ENCODE measurements at places on chromosomes 1 and 21. TPM values are rescaled to one million over a fixed set of nuclear protein-coding genes. Genes with fewer than 3 reads are reported as not detected.

The LAD1 gene
- total RNA-seq: not detected

The FMO5 gene
- total RNA-seq: 1.9 TPM

DNA sequence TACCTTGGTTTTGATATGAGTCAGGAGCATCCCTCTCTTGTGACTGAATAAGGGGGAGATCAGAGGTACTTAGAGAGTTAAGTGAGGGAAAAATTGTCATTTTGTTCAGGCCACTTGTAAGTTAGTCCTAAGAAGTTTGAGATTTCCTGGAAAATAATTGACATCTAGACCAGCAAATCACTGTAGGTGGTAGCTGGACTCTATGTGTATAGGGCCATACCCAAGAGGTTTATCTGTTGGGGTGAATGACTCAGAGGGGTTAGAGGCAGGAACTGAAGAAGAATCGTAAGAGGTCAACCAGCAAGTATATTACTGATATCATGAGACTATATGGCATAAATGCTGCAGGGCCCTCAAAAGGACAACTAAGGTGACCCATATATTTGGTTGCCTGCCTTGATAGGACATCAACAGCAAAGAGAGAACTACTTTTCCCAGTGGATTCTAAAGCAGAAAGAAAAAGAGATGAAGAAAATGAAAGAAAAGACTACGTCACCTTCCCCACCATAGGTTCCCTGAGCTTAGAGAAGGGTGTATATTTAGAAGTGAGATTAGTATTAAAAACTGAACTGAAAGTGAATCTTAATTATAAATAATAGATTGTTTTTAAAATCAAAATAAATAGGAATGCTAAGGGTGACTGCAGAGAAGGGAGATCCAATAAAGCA is 8.0 kb upstream of the RNPC3 start:
- no peak for DNase-seq
- H3K27me3 ChIP-seq: no peaks in the 10 kb centered on the region
- peaks cover 9% of the 10 kb centered on the region for H3K4me1 ChIP-seq
- no peak overlapping the region for H3K27ac ChIP-seq
- H3K4me3 ChIP-seq: no peak overlapping the region
- peaks cover under 1% of the 10 kb centered on the region for H3K36me3 ChIP-seq

- H3K4me3 ChIP-seq: peak overlapping the region; percentile 72
- peaks cover 11% of the 10 kb centered on the region for H3K27me3 ChIP-seq
- peaks cover 4% of the 10 kb centered on the region for H3K36me3 ChIP-seq
- H3K27ac ChIP-seq: peak overlapping the region; percentile 88
- H3K4me1 ChIP-seq: peaks cover 18% of the 10 kb centered on the region
- DNase-seq: no peak
Measured at GRCh38 chr1:208085655-208086515, 158.3 kb downstream of the PLXNA2 start.

The MMP23B gene
- 3.9 TPM for total RNA-seq

GRCh38 chr1:117753652-117754051 is 147.8 kb downstream of the TENT5C start:
- H3K36me3 ChIP-seq: peaks cover 12% of the 10 kb centered on the region
- no peak overlapping the region for H3K27ac ChIP-seq
- H3K4me3 ChIP-seq: peak overlapping the region; percentile 56
- DNase-seq: no peak
- peaks cover 26% of the 10 kb centered on the region for H3K4me1 ChIP-seq
- H3K27me3 ChIP-seq: peaks cover 68% of the 10 kb centered on the region

Measured in T-helper 17 cell (primary cell).